NCI-H460 (cell line): ENCODE measurements at places on chromosomes 3 and 15. TPM values are rescaled to one million over a fixed set of nuclear protein-coding genes. Genes with fewer than 3 reads are reported as not detected.

CCR9 gene
- total RNA-seq: not detected in 2 replicates

C3orf52 gene
- total RNA-seq: 2.7 and 2.9 TPM in 2 replicates

ANO10 gene
- total RNA-seq: 10.4 and 11.1 TPM in 2 replicates

CPA3 gene
- total RNA-seq: not detected in 2 replicates

TMC3 gene
- 0.02 TPM in 1 of 2 replicates, not detected in the other for total RNA-seq

GRCh38 chr3:129184396-129184657 is 631 bp upstream of the CNBP start:
- peak; percentile 13 for DNase-seq

DNA sequence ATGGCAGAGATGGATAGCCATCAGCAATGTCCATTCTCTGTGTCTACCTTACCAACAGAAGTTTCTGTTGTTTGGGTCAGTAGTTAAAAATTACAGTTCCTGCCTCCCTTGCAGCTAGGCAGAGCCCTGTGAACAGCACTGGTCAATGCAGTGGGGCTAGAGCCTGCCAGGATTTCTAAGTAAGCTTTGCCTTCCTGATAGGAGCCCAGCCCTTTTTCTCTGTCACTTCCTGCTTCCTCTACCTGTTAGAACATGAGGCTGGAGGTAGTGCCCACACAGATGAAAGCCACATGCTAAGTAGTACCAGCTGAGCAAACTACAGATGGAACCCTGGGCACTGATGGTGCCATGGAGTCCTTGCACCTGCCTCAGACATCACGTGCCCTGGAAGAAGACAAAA is 45.0 kb downstream of the MGLL start:
- no peak for DNase-seq

- no peak for DNase-seq
Observed at GRCh38 chr3:41629072-41629471, 332.8 kb downstream of the ULK4 start.

DNA sequence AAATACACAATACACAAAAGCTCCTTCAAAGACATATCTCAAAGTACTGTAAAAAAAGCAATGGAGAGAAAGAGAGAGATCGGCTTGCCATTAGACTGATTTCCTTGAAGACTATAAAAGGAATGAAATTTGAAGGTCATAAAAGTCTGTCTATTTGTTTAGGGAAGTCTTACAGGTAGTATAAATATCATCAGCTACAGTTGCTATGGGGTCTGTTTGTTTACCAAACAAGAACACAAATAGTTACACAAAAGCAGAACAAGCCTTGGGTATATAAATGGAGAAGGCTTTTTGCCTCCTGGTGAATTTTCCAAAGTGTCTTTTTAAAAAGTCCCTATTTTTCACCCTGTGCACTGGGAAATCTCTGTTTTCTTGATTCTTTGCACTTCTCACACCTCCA is 552.3 kb downstream of the FOXP1 start:
- DNase-seq: no peak

DNA sequence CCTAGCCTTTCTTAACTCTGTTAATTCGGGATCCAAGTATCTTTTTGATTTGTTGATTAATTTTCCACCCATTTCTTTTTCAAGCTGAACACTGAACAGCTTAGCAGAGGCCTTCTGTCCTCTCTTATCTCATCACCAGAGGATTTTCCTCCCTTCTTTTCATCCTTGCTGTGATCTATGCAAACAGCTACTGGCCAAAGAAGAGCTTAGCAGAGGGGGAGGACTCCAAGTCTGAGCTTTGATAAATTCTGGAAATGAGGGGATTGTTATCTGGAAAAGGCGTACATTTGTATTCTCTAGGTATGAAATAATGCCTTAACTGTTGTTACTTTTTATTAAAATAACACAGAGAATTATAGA is 13.4 kb downstream of the DZIP3 start:
- no peak for DNase-seq

GRCh38 chr3:160369784-160370183 is 29.2 kb downstream of the IFT80 start:
- no peak for DNase-seq

GRCh38 chr3:141881702-141882101 is 5.3 kb downstream of the ATP1B3 start:
- no peak for DNase-seq
